ENCODE measurements at places on chromosomes 4 and X.
A peak's percentile ranks its signal among the peaks of the same experiment; 100 is the strongest.

DNA sequence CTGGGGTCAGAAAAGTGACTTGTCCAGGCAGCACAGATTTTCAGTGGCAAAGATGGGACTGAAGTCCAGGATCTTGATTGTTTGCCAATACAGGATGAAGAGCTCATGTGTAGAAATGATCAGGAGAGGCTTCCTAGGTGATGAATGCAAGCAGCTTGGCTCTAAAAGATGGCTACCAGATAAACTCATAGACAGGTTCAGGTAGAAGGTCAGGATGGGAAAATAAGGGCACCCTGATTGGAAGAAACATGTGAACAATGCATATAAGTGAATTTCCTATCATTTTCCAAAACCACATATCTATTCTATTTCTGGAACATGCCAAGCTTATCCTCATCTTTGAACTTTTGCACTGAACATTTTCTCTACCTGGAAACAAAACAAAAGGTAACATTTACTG, 87.7 kb downstream of the FAM13A start:
- DNase-seq, result no peak

DNA sequence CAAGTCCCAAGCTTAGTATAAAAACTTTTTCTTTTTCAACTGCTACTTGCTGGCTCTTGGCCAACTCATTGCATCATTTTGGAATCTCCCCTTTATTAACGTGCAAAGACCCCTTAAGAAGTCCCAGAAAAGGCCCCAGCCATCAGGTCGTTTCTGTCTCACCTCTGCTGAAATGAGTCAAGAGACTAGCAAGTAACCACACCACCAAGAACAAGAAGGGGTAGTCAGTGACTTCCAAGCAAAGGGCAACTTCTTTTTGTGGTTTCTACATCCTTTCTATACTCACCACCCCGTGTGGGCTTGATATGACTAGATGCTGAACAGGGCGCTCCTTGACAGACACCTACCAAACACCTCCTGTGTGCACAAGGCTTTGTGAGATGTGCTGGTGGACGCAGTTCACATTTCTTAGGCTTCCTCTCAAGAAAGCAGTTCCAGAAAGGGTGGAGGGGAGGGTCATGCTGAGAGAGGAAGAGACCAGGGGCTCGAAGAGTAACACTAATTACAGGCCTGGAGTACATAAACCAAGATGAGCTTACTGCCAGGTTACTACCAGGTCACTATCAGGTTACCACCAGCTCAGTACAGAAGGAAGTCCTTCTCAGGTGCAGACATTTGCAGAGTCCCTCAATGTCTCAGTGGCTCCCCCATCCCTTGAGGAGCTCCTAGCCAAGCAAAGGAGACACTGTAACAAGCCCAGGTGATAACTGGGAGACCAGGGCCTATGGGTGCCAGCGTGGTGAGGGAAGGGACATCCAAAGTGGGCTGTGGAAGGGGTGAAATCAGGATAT, 19.3 kb downstream of the JAKMIP1 start:
- DNase-seq, result no peak

DNA sequence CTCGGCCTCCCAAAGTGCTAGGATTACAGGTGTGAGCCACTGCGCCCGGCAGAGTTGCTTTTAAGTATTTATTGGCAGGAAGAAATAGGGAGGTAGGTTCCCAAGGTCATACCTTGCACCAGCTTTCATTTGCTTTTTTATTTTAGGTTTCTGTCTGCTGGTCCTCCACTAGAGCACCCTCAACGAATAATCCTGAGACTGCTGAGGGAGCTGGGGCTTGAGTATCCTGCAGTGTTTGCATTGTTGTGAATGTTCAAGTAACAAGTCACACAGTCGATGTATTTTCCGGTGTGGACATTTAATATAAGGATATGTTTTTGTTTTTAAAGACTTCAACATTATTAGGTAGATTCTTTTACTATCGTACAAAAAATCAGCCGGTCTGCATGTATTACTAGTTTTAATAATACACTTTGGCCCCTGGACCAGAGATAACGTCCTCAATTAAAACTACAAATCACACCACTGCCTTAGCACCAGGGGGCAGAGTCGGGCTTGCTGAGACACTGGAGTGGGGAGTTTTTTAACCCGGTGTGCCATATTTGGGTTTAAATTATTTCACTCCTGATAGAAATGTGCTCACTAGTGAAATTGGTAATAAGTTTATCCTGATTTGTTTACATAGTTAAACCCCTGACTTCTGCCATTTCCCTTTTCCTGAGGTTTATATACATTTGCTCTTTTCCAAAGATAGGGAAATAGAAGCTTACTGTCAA, 11.6 kb downstream of the SMIM20 start:
- no peak for DNase-seq

DNA sequence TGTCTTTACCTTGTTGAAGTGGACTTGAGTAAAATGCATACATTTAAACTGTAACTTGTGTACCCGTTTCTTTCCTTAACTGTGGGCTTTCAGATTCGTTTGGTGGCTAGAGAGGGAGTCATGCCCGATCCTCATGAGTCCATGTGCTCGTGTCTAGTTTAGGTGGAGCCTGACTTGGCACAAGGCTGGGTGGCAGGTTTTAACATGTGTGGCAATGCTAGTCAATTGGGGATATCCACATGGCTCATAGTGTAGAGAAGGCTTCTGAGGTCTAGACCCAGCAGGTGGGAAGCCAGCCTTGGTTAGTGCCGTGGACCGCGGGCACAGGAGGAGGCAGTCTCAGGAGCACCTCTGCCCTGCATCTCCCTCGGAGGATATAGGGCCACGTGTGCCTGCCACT, 48.5 kb upstream of the CLCN4 start:
- no peak for DNase-seq

- DNase-seq, result no peak
These were observed 141.1 kb downstream of the QDPR start for GRCh38 chr4:17370818-17371217.

GRCh38 chrX:20181598-20182329, 40.1 kb upstream of the EIF1AX start:
- DNase-seq, result no peak

- DNase-seq, result no peak
These were observed 626.8 kb upstream of the GNPDA2 start for GRCh38 chr4:45353161-45353560.

DNA sequence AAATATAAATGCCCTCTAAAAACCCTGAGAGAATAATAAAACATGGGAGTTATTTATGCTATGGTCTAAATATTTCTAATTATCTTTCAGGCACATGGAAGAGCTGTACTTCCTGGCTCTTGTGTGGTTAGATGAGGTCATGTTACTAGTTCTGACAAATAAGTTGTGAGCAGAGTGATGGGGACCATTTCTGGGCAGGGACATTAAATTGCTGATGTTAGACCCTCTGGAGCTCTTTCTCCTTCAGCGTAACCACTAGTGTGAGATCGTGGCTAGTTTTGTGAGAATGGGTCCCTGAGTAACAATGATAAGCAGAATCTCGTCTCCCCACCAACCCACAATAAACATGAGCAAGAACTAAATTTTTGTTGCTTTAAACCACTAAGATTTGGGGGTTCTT, 108.0 kb downstream of the MAML3 start:
- DNase-seq, result no peak

DNA sequence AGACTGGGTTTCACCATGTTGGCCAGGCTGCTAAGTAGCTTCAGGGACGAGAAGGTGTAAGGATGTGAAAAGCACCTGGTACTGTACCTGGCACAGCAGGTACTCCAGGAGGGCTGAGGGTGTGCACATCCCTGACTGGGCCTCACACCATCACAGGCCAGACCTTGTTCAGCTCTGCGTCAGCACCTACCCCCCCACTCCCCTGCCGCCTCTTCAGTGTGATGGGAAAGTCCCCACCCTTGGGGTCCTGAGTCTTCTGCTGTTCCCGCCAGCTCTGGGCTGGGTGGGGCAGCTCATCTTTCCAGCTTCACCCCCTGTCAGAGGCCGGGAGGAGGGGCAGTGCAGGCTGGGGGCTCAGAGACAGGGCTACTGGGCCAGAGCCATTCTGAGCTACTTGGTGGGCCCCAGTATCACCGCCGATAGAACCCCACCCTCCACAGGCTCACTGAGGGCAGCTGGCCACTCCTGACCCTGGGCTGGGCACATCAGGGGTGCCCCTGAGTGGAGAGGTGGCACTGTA, 6.7 kb upstream of the SH3BP2 start:
- DNase-seq, result no peak

- DNase-seq, result no peak
These were observed 70.6 kb upstream of the PROM1 start for GRCh38 chr4:16154451-16154850.

- peak; percentile 22 for DNase-seq
These were observed 599 bp downstream of the NUP54 start for GRCh38 chr4:76147454-76148141.

DNA sequence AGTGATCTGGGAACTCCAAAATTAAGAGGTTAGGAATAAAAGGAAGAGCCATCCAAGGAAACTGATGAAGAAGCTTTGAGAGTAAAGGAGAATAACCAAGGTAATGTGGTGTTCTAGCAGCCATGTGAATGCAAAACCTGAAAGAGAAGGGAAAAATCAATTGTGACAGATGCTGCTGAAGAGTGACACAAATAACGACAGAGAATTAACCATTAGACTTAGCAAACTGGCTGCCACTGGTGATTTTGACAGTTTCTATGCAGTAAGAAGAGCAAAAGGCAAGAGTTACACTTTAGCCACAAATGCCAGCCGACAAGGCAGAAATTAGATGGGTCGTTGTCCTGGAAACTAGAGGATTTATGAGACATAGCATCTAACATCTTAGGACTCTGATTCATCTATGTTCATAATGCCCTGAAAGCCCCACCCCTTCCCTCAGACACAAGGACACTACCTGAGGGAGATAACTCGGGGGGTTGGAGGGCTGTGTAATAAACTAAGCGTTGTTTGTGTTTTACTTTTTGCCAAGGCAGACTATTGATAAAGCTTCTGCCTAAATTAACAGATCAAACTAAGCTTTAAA, 13.0 kb upstream of the TMEM144 start:
- DNase-seq, result no peak

DNA sequence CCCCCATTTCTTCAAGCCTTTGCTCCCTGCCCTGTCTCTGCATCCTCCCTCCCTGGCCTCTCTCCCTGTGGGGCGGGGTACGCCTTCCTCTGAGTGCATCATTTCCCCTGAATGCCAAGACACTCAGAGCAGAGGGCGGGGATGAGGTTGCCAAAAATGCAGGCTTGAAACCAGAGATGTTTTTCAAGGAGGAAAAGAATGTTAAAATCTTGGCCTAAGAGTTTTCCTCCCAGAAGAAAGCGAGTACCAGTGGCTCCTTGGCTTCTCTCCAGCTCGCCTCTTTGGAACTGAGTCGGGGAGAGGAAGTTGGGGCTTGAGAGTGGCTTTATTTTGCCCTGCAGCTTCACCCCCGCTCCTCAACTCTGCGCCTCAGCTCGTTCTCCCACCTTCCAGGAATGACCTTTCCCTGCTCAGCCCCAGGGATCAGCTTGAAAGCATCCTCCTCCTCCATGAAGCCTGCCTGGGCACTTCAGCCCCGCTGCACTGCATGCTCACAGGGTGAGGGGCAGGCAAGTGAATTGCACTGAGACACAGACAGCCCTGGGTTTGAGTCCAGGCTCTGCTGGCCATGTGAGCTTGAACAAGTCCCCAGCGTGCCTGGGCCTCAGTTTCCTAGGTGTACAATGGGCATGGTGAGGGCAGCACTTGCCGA, 57.5 kb upstream of the SORCS2 start:
- no peak for DNase-seq

DNA sequence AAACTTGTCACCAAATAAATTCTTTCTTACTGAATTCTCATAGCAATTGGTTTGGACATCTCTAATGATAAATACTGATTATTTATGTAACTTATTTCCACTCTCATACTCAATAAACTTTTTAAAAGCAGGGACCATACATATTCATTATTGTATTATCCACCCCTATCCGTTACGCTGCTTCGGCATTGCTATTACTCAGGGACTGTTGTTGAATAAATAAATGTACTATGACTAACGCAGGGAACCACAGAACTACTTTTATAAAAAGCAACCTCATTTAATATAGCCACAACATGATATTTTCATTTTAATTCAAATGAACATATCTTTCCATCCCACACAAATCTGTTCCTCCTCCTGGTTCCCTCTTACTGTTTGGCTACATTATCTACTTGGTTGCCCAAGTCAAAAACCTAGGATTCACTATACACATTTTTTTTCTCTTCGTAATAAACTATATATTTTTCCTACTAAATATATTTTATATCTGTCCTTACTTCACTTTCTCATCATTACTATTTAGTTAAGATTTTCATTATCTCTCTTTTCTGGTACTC, 14.9 kb upstream of the ANKRD50 start:
- no peak for DNase-seq

DNA sequence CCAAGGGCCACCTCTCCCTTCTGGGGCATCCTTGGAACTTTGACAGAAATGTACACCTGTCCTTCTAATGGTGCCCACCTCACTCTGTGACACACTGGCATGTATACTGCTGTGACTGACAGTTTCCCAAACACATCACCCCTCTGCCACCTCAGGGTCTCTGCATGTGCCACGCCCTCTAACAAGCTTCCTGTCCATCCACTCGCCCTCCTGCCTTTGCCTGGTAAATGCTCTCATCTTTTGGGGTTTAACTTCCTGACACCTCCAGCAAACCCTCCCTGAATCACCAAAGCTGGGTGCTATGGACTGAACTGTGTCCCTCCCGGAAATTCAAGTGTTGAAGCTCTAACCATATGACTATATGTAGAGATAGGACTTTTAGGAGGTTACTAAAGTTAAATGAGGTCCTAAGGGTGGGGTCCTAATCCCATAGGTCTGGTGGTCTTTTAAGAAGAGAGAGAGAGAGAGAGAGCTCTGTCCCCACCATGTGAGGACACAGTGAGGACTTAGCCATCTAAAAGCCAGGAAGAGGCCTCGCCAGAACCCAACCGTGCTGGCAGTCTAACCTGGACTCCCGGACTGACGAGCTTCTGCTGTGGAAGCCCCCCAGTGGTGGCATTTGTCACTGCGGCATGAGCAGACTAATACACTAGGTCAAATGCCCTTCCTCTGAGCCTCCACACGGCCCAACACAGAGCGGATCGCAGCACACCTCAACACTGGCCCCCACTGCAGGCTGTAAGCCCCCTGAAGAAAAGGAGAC, 95.6 kb downstream of the AFAP1 start:
- DNase-seq, result peak; percentile 37

- no peak for DNase-seq
These were observed 16.8 kb downstream of the POLR2B start for GRCh38 chr4:56995525-56995924.

DNA sequence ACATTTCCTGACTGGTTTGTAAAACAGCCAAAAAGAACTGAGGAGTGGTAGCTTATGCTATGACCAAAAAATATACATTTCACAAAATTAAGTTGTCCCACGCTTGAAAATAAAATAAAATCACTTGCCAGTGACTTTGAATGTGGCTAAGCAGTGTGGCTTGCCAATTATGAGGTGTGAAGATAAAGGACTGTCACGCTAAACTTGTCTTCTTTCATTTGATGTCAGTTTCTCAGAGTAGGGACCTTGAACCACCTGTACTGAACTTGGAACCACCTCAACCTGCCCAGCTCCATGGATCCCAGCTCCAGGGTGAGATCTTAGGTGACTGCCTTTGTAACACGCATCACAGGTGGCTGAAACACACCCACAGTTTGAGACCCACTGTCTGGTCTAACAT, 113.7 kb upstream of the TBL1X start:
- no peak for DNase-seq

- no peak for DNase-seq
These were observed 78.4 kb downstream of the IRF2 start for GRCh38 chr4:184395971-184396391.
